Suppressor macrophage treated with lipopolysaccharide for 4 hours (primary cell): ENCODE measurements at places on chromosomes 11 and 22.
A peak's percentile ranks its signal among the peaks of the same experiment; 100 is the strongest.

DNA sequence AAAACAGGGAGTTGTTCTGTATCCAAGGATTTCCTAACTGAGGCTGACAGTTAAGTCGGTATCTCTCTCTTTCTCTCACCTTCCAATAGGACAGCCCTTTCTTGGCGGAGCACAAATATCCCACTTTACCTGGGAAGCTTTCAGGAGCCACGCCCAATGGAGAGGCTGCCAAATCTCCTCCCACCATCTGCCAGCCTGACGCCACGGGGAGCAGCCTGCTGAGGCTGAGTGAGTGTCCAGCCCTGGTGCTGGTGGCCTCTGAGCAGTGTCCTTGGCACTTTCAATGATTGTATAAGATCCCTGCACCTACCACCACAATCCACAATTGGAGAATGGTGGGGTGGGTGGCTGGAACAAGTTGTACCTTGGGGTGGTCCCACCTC lies 33.7 kb downstream of the CYB5R2 start:
- DNase-seq = no peak

GRCh38 chr22:44429941-44430587 lies 68.0 kb downstream of the RTL6 start:
- DNase-seq = no peak

GRCh38 chr11:122308226-122308625 lies 192.2 kb upstream of the BLID start:
- no peak for DNase-seq

GRCh38 chr22:45397806-45398205 lies 15.6 kb downstream of the SMC1B start:
- DNase-seq = peak; percentile 12

GRCh38 chr22:20867179-20868024 lies 8.6 kb downstream of the SNAP29 start:
- peak; percentile 91 for DNase-seq
